ENCODE measurements at places on chromosomes 4 and X.
A peak's percentile ranks its signal among the peaks of the same experiment; 100 is the strongest.

GRCh38 chrX:124035657-124036056, 74.2 kb downstream of the STAG2 start:
- no peak for DNase-seq

GRCh38 chrX:68878977-68879645, 50.3 kb downstream of the EFNB1 start:
- no peak for DNase-seq

DNA sequence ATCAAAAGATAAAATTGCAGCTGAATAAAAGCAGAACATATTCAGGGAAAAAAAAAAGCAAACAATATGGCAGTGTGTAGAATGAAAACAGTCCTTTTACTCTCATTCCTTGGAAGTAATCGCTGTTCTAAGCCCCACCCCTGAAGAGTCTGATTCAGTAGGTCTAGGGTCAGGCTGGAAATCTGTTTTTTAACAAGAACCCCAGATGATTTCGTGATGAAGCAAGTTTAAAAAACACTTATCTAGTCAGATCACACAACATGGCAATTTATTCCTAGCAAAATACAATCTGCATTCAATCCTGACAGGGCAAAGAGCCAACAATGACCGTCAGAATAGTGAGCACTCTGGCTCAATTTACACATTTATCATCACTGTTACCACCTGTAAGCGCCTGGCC, 16.1 kb downstream of the FAM120C start:
- DNase-seq = no peak

DNA sequence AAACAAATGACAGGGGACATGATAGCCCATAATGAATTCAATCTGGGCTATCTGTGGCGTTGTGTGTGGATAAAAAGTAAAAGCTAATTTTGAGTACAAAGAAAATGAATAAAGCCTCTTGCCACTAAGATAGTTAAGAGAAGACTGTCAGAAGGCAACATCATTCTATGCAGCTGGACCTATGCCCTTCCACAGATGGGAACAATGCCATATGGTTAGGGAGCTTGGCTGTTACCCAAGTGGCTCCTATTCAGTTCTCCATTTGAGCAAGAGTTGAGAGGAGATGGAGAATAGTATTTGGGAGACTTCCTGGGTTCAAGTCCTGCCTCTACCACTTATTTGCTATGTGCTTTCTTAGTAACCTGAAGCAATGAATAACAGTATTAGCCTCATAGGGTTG, 107.7 kb downstream of the ANXA3 start:
- no peak for DNase-seq

- no peak for DNase-seq
These were observed 19.6 kb downstream of the PGAM4 start for GRCh38 chrX:77949840-77950239.

DNA sequence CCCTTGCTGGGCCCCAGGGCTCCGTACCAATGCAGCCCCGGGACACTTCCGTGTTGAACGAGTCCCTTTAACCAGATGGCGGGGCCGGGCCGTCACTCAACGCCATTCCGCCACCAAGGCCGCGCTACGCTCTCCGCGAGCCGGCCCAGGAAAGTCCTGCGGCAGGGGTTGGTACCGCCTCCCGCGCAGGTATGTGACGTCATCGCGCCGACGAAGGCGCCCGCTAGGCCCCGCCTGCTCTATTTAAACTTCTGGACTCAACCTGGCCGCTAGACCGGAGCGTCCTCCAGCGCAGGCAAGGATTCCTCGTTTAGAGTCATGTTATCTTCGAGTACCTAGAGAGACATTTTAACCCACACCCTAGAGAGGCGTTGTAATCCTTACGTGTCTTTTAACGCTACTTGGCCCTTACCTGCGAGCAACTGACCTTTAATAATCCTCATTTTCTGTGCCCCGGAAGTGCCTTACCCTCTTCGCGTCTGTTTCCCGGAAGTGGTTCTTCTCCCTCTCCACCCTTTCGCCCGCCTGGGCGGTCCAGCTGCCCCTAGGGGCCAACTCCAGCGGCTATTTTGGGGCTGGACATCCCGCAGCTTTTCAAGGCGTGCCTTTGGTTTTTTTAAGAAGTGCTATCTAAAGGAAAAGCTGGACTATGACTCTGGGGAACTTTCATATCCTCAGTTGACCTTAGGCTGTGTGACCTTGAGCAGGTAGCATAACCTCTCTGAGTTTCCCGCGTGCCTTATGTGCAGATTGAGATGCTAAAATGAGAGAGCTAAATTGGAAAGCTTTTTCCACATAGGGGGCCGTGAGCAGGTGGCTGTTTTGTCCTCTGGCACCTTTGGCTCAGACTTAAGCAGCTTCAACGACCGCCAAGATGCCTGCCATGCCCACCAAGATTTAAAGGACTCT, at the start of gene PNPLA4:
Gene PNPLA4 (minus strand): TSS at position 155 of the 909 bp plus-strand sequence. CDS start 1,294 bp downstream, outside the sequence.
- DNase-seq = peak; percentile 84

DNA sequence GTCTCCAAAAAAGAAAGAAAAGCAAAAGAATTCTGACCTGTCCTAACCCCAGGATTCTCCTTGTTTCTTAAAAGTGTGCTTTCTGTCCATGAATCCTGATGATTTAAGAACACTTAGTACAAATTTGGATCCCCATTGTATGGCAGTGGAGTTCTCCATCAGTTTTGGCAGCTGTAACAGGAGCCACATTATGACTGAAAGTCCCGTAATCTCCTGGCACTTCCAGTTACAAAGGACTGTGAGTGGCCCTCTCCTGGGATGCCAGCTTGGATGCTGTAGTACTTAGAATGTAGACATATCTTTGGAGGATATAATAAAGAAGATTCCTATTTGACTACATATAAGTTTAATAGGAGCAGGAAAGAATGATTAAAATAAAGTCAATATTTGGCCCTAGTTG, 20.6 kb downstream of the AP1AR start:
- no peak for DNase-seq

GRCh38 chrX:151753313-151754046, 18.9 kb downstream of the CNGA2 start:
- peak; percentile 87 for DNase-seq

GRCh38 chrX:12981880-12982279, 7.0 kb downstream of the TMSB4X start:
- no peak for DNase-seq

GRCh38 chr4:89142691-89143669, 31.6 kb downstream of the TIGD2 start:
- DNase-seq = no peak

- no peak for DNase-seq
These were observed 16.4 kb downstream of the MAGEA4 start for GRCh38 chrX:151929126-151929525.

- DNase-seq = no peak
These were observed 1048.2 kb downstream of the TECRL start for GRCh38 chr4:63361066-63361465.

DNA sequence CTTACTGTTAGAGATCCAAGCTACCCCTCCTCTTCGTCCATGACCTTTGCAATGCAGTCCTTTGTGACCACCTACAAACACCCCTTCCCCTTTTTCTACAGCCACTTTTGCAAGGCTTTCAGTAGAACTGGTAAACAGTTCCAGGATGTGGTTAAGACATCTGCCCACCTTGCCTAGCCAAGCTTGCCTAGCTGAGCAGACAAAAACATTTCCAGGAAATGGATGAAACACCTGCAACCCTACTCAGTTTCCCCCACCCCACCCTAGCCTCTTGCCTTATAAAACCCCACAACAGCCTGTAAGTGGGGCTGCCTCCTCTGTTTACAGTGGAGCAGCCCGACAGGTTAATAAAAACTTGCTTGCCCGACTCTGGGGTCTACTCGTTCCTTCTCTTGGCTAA, 133.8 kb downstream of the ZC4H2 start:
- no peak for DNase-seq

- DNase-seq = no peak
These were observed 317.7 kb downstream of the ARHGAP24 start for GRCh38 chr4:85792376-85793232.

GRCh38 chr4:103786014-103786413, 66.2 kb upstream of the TACR3 start:
- no peak for DNase-seq

GRCh38 chr4:139154538-139154937, 22.5 kb downstream of the ELF2 start:
- DNase-seq = no peak

DNA sequence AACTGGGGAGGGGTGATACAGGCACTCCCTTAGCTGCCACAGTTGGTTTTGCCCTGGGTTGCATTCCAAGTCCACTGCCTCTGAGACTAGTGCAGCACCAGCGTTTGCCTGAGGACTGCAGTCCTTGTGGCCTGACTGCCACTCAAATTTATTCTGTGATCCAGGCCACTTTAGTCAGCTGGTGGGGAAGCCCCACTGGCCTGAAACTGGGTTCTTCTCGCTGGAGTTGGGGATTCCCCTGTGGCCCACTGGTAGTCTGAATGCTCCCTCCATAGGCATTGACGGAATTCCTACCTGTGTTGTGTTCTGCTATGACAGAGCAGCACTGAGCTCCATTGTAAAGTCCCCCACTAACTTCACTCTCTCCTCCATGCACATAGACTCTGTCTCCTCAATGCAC, 63.8 kb downstream of the PTPN13 start:
- DNase-seq = no peak

DNA sequence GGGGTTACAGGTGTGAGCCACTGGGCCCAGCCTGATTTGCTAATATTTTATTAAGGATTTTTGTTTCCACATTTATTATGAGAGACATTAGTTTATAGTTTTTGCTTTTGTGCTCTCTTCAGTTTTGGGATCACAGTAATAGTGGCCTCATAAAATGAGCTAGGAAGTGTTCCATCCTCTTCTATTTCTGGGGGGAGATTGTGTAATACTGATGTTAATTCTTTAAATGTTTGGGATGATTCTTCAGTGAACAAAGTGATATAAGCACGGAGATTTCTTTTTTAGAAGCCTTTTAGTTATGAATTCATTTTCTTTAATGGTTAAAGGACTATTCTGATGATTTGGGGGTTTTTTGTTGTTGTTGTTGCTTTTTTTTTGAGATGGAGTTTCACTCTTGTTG, 41.3 kb downstream of the RBMX start:
- no peak for DNase-seq

DNA sequence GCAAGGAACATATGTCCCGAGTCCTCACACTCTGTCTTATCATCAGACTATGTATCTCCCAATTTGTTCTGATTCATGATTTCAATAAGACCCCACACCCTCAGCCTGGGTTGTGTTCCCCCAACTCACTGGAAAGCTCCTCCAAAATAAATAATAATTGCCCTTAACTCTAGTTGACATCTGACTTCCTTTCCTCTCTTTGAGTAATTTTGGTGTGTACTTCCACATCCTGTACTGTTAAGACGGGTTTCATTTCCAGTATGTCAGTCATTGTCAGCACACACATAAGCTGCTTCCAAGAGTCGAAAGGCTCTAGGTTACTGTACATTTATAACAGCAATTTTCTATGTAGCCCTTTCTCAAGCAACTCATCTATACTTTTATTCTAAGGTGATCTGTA, 52.2 kb upstream of the C1QTNF7 start:
- DNase-seq = no peak

- no peak for DNase-seq
These were observed 609.7 kb downstream of the TLL1 start for GRCh38 chr4:166482758-166483157.

- no peak for DNase-seq
These were observed 52.2 kb downstream of the AFM start for GRCh38 chr4:73533515-73534422.

- DNase-seq = no peak
These were observed 52.3 kb upstream of the CLNK start for GRCh38 chr4:10736895-10737294.

DNA sequence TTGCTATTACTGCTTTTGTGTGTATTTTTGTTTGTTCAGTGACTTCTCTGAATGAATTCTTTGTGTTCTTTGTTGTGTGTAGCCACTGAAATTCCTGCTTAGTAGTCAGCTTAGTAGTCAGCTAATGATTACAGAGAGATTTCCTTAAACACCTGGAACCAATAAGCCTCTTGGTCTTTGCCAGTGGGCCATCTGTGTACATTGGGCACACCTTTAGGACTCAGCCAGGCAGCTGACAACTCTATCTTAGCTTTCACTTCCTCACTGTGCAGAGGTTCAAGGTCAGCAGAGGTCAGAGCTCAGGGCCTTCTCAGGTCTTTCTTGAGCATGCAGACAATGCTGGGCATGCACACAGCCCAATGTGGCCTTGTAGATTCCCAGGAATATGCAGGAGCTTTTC, 59.3 kb downstream of the RWDD4 start:
- DNase-seq = no peak

GRCh38 chrX:17039826-17040225, 93.4 kb downstream of the REPS2 start:
- DNase-seq = no peak

DNA sequence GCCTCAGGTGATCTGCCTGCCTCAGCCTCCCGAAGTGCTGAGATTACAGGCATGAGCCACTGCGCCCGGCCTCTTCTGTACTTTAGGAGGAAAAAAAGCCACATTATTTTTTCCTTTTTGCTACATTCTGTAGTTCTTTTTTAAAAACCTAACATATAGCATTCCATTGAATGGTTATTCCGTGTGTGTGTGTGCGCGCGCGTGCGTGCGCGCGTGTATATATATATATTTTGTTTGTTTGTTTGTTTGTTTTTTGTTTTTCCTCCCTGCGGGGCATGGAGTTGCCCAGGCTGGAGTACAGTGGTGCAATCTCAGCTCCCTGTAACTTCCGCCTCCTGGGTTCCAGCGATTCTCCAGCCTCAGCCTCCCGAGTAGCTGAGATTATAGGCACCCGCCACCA, 59.5 kb downstream of the ARHGAP10 start:
- DNase-seq = no peak

GRCh38 chrX:109374262-109374960, 107.5 kb downstream of the GUCY2F start:
- no peak for DNase-seq

GRCh38 chr4:111187108-111187507, 564.2 kb upstream of the PITX2 start:
- DNase-seq = no peak

GRCh38 chr4:73908965-73909364, 39.8 kb downstream of the CXCL1 start:
- no peak for DNase-seq

- no peak for DNase-seq
These were observed 34.8 kb upstream of the RAP1GDS1 start for GRCh38 chr4:98226396-98226795.

- DNase-seq = no peak
These were observed 245.9 kb downstream of the IDS start for GRCh38 chrX:149259241-149259640.

GRCh38 chr4:81350040-81350439, 121.7 kb downstream of the RASGEF1B start:
- no peak for DNase-seq

- DNase-seq = no peak
These were observed 56.8 kb upstream of the PLS3 start for GRCh38 chrX:115504167-115504566.

- no peak for DNase-seq
These were observed 20.7 kb downstream of the MFAP3L start for GRCh38 chr4:170005472-170005871.

GRCh38 chr4:41069838-41070237, 144.5 kb downstream of the APBB2 start:
- no peak for DNase-seq

DNA sequence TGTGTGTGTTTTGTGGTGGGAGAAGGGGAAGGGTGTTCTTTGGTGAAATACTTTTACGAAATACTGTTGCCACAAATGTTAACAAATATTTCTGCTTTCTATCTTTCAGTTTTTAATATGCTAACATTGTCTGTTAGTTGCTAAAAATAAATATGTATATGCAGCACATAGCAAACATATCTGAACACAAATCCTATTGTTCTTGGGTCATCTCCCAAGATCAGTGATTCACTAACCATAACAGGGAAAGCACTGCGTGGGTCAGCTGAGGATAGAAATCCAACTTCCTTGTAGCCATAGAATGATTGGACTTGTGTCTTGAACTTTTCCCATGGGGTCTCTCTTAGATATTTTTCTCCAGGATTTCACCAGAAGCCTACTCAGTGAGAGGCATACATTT, 250.3 kb upstream of the FAM47A start:
- peak; percentile 66 for DNase-seq
